NCI-H187 (cell line): ENCODE measurements at places on chromosomes 1 and 21.
A peak's percentile ranks its signal among the peaks of the same experiment; 100 is the strongest.

DNA sequence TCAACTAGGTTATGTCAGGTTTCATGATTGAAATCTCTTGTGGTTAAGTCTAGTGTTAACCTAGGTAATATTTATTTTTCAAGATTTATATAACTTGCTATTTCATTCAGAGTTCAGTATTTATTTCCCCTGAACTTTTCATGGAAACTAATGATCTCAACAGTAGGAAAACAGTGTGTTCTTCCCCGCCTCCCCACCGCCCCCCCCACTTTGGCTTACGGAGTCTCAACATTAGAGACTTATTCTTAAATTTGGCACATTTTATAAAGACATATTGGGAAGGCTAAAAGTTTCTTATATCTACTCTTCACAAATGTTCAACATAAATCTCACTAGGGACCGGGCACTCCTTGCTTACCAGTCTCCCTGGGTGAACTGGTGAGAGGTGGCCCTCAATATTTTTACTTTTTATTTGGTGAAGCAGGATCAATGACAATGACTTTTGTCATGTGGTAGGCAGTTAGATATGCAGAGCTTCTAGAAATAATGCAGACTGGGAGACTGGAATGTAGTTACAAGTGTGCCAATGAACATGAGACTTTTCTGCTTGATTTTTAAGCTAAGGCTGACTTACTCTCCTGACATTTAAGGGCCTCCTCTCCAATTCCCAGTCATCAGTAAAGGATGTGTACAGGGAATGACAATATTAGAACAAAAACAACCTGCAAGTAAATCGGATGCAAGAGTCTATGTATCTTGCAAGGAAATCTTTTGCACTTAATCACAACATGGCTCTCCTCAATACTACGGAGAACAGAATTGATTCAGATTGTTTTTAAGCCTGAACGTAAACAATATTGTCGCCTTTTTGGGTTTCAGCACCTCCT lies 1.7 kb upstream of the MAN1A2 start:
- DNase-seq = no peak

DNA sequence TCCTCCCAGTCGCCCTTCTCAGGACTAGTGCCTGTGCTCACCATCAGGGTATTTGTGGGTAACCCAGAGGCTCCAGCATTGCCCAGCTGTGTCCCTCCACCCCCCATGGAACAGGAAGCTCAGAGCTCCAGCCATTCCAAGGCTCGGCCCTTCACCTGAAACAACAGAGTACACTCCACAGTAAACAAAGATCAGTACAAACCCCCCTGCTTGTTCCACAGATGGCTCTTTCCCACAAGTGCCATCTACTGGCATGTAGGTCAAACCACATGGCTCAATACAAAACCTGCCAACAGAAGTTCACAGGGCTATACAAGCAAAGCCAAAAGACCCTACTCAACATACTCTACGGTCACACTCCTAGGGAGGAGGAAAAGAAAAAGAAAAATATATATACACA lies 258.7 kb downstream of the AGBL4 start:
- DNase-seq = no peak

GRCh38 chr1:39398278-39399021 lies 93.0 kb upstream of the BMP8A start:
- no peak for DNase-seq

DNA sequence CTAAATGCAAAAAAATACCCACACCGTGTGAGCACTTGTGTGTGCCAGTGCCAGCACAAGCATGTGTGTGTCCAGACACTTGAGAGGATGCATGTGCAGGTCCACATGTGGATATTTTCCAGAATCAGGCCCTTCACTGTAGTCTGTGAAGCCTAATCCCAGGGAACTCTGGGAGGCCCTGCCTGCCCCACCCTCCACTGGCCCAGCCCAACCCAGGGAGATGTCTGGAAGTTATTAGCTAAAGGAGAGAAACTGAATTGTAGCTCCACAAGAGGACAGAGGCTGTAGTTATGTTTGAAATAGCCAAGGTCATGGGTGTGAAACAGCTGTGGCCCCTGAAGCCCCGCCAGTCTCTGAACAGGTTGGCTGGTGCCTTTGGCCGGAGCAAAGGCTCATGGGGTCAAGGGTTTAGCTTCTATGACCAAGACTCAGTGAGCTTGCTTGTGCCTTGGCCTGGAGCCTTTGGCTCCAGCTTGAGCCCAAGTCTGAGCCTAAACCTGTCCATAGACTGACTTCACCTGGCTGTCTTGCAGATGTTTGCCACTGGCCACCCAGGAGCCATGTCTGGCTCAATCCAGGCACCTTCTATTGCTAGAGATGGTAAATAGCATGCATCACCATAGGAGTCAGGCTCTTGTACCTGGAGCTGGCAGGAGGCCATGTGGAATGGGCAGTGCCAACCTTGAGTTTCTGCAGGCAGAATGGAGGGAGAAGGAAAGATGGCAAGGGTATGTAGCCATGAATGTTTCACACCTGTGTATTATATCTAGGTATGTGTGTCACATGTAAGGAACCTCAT lies 69.9 kb downstream of the TMEM53 start:
- DNase-seq = no peak

DNA sequence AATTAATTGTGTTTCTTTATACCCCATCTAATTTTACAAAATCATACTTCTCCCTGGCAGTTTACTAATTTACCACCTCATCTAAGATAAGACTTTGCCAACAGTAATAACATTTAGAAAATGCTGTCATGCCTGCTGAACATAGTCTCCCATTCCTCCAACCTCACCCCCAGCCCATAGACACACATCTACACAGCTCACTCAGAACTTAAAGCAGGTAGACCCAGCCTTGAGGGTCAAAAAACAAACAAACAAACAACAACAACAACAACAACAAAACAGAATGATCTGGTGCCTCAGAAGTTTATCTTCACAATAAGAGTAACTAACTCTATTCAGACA lies 94.0 kb downstream of the ZC3H11B start:
- DNase-seq = no peak

GRCh38 chr1:175198332-175198731 lies 5.8 kb upstream of the KIAA0040 start:
- DNase-seq = no peak

DNA sequence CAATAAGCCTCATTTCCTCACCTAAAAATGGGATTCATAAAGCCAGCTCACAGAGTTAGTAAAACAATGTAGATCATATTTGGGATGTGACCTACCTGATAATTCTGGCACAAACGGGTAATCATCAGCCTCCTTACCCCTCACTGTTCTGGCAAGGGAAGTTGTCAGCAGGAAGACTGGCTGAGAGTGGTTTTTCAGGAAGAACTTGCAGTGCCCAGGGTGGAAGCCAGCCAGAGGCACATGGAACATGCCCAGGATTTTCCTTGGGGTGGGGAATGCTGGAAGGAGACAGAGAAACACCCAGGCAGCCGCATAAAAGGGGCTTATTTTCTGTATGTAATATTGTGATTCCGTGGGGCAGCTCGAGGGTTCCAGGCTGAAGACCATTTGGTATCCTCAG lies 7.7 kb upstream of the SLC5A9 start:
- DNase-seq = no peak

- DNase-seq = no peak
These were observed 177.2 kb upstream of the RUNX1 start for GRCh38 chr21:35226328-35226727.

DNA sequence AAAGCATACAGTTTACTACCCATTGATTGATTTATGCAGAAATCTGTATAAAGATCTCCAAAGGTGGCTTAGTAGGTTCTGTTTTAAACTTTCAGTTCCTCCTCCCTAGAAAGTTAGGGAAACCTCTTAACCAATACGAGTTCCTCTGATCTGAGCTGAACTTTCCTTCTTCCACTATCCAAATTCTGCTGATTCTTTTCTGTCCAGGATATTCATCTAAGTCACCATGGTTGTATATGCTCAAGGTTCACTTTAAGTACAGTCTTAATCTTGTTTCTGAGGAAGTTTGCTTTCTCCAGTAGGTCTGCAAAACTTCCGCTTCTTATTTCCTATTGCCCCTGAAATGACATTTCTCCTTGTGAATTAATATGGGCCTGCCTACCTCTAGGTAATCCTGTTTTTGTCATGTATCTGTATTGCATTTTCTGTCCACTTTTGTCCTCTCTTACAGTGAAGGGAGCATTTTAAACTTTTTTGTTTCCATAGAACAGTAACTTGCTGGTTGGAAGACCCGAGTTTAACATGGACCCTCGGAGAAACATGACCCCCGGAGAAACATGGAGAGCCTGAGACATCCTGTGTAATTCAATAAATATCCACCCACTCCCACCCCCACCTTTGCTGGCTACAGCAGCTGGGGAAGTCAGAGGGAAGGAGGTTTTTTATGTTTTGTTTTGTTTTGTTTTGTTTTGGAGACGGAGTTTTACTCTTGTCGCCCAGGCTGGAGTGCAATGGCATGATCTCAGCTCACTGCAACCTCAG lies 16.7 kb upstream of the TUT4 start:
- DNase-seq = no peak

DNA sequence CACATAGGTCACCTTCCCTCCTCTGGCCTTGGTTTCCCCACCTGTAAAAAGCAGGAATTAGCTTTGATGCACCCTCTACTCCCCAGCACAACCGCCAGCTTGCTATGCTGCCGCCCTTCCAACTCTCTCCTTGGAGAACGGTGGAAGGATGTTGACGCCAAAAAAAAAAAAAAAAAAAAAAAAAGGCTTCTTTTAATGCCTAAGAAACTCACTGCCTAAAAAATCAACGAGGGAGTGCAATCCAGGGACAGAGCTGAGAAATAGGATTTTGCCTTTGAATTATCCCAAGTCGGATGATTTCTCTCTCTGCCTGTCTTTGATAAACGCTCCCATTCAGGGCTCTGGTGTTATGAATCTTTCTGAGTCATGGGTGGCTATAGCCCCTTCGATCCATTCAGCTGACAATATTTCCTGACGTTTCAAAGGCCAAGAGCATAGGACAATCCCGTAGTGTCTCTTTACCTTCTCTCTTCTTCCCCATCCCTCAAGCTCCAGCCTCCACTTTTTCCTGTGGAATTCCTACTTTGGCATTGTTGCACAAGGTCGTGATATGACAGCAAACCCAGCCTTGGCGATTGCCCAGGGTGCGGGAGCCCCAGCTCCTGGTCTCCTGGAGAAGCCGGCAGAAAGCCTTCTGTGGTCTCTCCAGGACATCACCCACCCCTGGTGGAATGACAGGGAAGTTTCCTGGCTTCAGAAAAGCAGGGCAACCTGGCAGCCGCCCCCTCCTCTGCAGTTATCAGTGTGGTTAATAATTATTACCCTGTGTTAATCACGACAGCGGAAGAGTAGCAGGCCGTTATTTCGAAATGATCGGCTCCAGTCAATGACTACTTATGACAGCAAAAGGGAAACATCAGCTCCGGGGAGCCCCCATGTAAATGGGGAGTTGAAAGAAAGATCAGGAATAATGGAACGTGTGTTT lies 8.0 kb upstream of the PLXNA2 start:
- DNase-seq = no peak

DNA sequence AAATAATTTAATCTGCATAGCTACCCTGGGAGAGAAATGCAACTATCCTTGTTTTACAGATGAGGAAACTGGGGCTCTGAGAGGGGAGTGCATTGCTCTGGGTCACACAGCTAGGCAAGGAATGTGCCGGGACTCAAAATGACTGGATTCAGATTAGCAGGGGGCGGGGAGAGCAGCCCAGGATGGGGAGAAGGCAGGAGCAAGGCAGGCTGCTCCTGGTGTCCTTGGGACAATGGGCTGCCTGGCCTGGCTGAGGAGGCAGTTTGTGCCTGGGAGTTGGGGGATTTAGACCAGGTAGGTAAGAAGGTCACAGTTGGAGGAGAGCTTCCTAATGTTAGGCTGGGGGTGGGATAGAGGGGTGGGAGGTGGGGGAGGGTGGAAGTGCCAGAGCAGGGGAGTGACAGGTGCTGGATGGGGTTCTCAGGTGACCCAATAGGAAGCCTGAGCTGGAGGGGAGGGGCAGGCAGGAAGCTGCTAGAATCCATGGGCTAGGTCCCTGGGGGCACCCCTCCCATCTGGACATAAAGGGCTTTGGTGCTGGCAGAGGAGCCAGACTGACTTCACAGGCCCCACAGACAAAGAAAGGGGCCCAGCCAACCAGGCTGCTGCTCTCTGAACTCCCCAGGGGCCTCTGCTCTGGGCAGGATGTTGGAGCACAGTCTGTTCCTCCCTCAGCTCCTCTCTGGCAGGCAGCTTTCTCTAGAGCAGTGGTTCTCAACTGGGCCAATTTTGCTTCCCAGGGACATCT lies 29.0 kb downstream of the TRIM62 start:
- peak; percentile 52 for DNase-seq

GRCh38 chr21:27802816-27803475 lies 836.1 kb upstream of the ADAMTS5 start:
- no peak for DNase-seq

DNA sequence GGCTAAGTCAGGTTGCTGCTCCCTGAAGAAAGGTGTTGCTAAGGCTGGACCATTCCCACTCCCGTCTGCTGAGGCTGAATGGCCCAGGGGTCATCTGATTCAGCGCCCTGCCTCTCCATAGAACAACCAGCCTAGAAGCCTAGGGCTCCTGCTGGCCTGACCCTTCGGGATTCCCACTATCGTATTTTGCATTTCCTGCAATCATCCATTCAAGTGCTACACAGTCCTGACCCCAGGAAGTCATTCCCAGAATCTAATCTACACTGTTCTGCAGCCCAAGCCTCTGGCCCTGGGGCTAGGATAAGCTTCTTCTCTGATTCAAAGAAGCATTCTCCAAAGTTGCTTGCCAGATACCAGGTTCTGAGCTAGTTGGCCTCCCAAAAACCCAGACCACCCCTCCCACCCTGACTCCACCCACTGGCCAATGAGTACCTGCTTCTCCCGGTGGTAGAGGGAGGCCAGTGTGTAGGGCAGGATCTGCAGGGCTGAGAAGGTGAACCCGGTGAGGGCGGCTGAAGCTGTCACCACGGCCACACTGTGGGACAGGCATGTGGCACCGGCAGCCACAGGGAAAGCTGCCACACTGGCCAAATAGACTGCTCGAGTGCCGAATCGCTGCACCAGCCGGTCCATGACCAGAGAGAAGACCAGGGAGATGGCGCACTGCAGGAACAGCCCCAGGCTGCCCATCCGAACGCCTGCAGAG lies 18.7 kb downstream of the SLC45A3 start:
- no peak for DNase-seq

DNA sequence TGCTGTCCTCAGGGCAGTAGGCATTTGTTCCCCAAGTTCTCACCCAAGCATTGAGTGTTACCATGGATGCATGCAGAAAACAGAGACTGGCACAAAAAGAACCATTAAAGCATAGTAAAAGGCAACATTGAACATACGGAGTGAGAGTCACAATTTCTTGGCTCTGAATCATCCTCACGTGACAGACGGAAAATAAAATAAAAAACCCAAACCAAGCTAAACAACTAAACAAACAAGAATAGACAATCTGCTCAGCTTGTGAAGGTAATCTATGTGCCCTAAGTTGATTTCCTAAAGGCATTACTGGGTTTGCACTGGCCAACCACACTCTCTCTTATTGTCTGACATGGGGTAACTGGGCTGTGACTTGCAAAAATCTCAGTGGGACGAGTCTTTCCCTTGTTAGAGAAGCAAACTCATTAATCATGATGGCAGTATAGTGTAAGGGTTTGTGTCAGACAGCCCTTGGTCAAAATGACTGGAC lies 306.0 kb downstream of the ASTN1 start:
- DNase-seq = no peak
